ENCODE measurements at places on chromosomes 5 and 9.

DNA sequence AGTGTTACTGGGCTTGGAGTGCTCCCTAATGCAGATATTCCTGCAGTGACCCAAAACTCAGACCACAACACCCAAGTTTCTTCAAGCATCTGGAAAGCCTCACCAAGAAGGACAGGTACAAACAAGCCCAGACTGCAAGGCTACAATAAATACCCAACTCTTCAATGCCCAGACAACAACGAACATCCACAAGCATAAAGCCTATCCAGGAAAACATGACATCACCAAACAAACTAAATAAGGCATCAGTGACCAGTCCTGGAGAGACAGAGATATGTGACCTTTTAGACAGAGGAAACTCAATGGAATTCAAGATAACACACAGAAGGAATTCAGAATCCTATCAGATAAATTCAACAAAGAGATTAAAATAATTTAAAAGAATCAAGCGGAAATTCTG, 605.6 kb downstream of the PDE4D start:
- no peak for DNase-seq

DNA sequence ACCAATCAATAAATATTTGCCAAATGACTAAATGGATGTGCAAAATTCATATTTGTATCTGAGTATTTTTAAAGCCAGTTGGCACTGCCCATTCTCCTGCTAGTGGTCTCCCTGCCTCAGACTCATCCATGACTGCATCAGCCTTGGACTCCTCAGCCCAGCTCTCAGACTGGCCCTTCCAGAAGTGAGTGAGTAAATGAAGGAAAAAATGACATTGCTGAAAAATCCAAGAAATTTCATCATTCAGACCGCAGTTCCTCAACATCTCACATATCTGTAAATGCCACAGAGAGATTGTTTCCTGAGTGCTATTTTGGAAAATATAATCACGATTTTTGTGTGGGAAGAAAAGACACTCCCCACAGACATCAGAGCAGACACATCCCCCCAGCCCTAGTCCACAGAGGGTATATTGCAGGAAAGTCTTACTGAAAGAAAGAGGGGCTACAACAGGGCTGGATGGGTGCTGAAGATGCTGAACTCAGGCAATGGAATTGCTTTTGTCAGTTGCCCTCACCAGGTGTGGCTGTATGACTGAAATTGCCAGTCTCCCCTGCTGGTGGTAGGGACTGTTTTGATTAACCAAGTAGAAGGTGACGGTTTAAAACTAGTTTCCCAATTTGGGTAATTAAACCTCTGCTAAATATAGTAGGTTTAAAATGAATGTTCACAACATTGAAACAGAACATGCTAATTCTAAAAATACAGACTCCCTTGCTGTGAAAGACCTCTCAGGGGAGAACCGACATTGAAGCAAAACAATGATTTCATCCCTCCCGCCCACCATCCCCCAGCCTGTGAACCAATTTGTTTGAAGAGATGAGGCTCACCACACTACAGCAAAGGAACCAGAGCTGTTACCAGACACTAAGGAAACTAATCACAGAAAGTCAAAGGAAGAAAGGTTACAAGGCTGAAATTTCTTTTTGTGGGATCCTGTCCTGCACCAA, 158.8 kb downstream of the DEPDC1B start:
- DNase-seq, result no peak

- DNase-seq, result no peak
These were observed 56.1 kb upstream of the TUT7 start for GRCh38 chr9:86410281-86410680.

GRCh38 chr5:52692606-52693005, 95.1 kb upstream of the ITGA1 start:
- no peak for DNase-seq

DNA sequence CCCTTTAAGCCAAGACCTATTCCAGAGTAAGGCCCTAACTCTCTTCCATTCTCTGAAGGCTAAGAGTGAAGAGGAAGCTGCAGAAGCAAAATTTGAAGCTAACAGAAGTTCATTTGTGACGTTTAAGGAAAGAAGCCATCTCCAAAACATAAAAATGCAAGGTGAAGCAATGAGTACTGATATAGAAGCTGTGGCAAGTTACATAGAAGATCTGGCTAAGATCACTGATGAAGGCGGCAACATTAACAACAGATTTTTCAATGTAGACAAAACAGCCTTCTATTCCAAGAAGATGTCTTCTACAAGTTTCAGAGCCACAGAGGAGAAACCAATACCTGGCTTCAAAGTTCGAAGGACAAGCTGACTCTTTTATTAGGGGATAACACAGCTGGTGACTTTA, 1143.4 kb downstream of the CDH12 start:
- DNase-seq, result no peak
